ENCODE measurements at places on chromosomes 1 and 21.

DNA sequence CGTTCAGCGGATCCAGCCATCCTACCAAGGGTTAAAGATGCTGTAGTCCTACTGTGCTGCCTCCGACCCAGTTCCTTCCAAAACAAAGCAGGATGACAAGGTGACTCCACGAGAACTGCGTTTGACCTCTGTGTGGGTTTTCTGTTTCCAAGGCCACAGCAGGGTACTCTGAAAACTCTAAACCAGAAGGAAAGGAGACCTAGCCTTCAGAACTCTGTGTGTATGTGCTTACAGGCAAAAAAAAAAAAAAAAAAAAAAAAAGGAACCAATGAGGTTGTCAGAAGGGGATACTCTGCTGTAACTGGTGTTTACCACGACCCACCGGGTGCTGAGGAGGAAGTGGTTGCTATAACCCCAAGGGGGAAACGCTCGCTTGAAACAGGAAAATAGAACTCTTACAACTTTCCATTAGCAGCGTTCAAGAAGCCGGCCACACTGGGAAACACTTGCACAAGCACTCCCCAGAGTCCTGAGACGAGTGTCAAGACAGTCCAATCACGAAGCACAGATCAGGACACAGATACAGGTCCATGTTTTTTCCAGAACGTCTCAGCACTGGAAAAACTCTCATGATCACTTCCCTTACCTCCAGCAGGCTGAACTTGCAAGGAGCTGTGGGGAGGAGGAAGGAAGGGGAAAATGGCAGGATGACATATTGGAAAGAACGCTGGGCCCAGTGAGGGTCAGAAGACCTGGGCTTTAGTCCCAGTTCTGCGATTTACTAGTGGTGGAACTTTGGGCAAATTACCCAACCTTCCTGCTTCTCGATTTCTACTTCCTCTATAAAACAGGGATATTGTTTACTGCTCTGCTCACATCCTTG, 64.0 kb downstream of the ITPKB start:
- DNase-seq = no peak

DNA sequence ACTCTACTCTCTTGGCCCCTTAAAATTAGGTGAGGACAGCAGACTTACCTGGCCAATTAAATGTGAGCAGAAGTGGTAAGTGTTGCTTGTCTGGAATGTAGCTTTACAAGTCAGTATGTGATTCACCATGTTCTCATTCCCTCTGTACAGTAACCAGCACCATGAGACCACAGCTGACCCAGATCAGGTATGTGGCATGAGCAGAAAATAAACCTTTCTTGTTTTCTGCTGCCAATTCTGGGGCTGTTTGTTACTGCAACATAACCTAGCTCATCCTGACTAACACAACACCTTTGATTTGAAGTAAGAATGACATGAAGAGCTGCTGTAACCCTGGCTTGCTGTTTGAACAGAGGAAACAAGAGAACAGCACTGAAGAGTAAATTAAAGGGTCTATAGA, 24.9 kb downstream of the ITPKB start:
- DNase-seq = no peak

DNA sequence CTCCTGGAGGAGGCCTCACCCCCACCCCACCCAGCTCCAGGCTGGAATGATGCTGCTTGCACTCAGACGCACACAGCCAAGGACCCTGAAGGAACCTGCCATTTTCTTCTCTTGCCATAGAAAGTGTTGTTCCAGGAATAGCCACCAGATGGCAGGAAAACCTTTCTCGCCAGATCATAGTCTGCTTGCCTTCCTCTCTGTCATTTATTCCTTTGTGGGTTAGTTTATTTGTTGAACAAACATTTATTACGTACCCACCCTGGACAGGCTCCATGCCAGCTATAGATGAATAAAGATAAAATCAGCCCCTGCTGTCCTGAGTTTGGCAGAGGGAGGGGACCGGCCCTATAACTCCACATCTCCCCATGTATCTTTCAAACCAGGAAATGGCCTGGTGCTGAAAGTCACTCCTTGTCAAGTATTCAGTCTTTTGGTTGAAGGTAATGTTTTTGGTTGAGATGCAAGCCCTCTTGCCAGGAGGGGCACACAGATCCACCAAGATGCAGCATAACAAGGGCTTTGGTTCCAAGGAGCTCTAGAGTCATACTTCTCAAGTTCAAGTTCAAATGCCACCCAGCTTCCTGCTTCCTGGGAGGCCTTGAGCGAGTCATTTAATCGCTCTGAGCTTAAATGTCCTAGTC, 7.0 kb upstream of the KCNC4 start:
- peak; percentile 67 for DNase-seq

DNA sequence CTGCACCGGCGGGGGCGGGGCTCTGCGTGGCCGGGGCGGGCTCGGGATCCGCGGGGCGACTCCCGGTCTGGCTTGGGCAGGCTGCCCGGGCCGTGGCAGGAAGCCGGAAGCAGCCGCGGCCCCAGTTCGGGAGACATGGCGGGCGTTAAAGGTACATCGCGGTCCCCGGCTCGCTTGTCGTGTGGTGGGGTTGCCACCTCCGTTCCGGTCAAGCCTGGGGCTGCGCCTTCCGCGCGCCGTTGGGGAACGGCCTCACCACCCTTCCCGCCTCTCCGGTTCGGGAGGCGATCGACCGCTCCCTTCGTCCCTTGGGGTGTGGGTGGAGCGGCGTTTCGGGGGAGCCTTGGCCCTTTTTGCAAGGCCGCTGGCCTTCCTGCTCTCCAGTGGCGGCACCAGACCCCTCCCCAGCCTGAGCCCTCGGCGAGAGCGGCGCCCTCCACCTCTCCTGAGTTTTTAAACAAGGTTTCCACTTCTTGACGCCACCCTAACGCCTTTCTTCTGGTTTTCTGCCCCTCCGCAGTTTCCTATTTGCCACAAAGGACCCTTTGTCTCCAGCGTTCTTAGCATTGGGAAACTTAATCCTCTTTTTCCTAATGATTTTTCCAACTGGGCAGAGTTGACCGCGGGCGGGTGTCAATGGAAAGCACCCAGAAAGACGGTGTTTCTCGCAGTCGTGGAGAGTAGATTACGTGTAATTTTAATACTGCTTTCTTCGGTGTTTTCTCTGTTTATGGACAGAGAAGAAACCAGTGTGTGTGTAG, at the start of the genes LEPR and LEPROT:
Gene LEPR, plus strand, starts transcription at position 79 of the 761 bp plus-strand sequence. CDS start 144,898 bp downstream, outside the sequence.
Gene LEPROT, plus strand, starts transcription at position 79 of the 761 bp plus-strand sequence. Its CDS starts 57 bp downstream, at position 136.
- DNase-seq = no peak

DNA sequence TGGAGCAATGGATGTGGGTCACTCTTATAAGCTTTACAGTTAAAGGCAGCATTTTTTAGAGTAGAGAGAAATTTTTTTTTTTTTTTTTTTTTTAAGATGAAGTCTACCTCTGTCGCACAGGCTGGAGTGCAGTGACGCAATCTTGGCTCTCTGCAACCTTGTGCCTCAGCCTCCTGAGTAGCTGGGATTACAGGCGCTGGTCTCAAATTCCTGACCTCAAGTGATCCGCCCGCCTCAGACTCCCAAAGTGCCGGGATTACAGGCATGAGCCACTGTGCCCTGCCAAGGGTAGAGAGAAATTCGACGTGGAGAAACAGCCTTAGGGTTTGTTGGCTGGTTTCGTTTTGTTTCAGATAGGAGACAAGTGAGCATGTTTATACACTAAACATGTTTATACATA, 594.2 kb upstream of the ADAMTS5 start:
- DNase-seq = no peak

DNA sequence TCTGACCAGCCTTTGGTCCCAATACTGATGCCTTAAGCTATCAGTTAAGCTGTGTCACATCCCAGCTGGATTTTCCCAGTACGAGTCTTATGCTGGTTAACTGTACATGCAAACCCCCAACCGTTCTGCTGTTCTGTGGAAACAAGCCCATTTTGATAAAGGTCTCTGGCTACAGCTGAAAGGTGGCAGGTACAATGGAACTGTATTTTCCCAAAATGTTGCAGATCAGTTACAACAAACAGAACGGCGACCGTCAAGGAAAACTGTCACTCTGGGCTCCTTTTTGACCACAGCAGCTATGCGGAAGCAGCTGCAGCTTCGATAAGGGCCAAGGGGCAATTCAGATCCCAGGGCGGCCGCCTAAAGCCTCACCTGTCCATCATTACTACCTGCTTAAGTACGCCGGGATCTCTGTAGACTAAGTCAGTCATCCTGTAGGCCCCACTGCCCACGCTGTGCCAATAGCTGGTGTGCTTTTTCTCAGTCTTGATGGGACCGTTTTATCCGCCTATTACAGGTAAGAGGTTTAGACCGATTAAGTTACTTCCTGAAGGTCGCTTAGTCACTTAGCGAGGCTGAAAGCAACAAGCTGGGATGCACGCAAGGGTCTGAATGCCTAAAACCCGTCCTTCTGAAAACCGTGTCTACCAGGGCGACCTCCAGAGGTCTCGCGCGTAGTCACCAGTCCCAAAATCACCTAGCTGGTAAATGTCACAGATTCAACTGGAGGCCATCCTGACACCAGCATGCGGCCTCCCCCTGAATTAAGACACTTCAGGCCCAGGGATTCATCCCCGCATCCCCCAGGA, 11.1 kb upstream of the RAB42 start:
- peak; percentile 37 for DNase-seq

DNA sequence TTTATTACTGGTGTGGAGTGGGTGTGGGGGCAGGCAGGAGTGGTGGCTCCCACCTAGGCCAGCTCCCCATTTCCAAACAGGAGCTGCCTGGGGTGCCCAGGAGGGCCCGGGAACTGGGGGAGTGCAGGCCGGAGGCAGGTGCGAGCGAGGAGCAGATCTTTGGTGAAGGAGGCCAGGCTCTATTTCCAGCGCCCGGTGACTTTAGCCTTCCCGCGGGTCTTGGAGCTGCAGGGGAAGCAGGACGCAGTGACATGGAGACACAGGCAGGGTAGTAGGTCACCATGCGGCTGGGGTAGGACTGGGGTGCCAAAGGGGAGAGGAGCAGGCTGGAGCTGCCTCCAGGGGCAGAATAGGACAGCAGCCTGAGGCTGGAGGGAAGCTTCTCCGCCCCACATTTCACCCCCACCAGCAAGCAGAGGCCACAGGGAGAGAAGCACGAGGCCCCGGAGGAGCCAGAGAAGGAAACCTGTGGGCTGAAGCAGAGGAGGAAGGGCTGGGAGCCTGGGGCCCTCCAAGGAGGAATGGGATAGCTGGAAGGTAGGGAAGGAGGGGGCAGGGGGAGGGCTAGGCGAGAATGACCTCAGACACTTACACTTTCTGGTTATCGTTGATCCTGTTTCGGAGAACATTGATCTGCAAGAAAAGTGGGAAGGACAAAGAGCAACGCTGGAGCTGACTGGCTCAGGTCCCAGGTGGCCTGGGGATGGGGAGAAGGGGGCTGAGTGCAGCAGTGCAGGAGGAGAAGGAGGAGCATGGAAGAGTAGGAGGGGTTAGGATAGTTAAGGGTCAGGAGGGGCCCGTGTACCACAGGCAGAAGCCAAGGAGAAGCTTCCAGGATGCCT, 18.2 kb downstream of the TNNT2 start:
- no peak for DNase-seq

GRCh38 chr21:17540530-17540929, 27.7 kb downstream of the CXADR start:
- DNase-seq = no peak

- DNase-seq = no peak
Measured at GRCh38 chr1:65168867-65169266, 20.9 kb downstream of the AK4 start.

DNA sequence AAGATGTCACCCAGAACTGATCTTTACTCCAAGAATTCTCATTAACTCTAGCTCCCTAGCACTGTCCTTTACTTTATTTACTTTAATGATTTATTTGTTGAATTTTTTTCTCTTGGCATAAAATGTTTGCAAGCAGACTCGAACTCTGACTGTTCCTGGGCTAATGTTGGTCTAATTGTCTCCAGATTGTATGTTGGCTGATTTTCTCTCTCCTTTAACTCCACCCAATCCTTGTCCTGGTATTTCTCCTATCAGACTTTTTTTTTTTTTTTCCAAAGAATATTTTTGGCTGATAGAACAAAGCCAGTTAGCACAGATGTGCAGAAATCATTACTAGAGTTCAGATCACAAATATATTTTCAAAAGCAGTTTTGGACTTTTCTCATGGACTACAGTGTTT, 82.6 kb downstream of the ATF6 start:
- DNase-seq = peak; percentile 38

DNA sequence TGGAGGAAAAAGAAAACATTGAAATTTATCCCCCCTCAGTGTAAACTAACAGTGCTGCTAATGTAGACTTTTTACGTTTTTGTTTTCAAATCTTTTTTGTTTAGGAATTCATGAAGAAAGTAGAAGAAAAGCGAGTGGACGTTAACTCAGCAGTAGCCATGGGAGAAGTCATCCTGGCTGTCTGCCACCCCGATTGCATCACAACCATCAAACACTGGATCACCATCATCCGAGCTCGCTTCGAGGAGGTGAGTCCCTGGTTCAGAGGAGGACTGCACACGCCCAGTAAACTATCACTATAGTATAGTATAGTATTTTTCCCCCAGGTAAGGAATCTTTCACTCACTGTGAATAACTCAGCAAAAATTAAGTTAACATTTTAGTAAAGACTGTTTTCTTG, 37.8 kb upstream of the BMP8A start:
- DNase-seq = peak; percentile 20

DNA sequence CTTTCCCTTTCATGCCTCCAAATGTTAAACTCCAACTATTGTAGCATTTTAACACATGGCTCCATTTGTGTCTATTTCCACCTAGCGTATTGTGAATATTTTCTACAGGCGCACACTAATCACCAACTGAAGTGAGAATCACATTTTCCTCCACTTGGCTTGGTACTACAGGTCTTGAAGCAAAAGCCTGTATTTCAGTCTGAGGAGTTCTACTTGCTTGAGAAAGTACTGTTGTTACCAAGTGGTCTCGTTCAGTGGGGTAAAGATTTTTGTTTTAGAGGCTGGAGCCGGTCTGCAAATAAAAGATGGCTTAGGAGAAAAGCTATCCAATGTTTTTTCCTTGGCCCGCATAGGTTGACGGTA, 550 bp upstream of the PTBP2 start:
- DNase-seq = no peak

GRCh38 chr1:4585216-4585615, 69.2 kb upstream of the AJAP1 start:
- no peak for DNase-seq

DNA sequence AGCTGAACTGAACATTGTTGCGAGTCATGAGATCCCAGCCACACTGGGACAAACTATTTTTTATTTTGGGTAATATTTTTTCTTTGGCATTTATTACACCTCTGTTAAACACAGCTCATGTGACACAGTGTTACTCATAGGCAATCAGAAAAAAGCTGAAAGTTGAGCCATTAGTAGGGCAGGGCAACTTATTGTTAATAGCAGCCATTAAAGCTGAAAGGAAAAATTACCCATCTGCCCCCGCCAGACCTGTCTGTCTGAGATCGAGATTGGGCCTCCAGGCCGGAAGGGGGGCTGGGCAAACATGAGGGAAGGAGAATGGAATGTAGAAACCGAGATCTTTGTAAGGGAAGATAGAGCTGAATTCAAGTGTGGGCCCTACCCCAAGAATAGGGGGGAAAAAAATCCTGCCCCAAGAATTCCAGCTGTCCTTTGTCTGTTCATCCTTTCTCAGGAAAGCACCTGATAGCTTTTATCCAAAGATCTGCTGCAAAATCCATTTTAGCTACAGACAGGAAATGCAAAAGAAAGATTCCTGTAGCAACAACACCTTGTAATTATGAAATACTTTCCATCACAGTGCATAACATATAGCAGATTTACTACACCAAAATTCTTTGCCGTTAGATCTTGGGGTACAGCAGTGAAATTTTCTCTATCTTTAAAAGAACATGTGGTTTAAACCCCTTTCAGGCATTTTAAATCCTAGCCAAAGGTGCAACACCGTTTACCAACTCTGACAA, 212.8 kb downstream of the PBX1 start:
- DNase-seq = peak; percentile 87

GRCh38 chr1:11384170-11384554, 94.8 kb upstream of the DISP3 start:
- no peak for DNase-seq

GRCh38 chr1:1788136-1788535, 9.9 kb upstream of the NADK start:
- DNase-seq = no peak

Measured in fibroblast of skin of right quadriceps (primary cell).